ENCODE measurements at places on chromosomes 12 and 14. TPM values are rescaled to one million over a fixed set of nuclear protein-coding genes. Genes with fewer than 3 reads are reported as not detected.

The TCL1A gene
- total RNA-seq = not detected

GRCh38 chr14:105859717-105860614, 333.6 kb downstream of the TMEM121 start:
- no peaks in the 10 kb centered on the region for H3K4me1 ChIP-seq
- peaks cover 2% of the 10 kb centered on the region for H3K36me3 ChIP-seq
- H3K4me3 ChIP-seq = no peak overlapping the region
- no peak overlapping the region for H3K27ac ChIP-seq

DNA sequence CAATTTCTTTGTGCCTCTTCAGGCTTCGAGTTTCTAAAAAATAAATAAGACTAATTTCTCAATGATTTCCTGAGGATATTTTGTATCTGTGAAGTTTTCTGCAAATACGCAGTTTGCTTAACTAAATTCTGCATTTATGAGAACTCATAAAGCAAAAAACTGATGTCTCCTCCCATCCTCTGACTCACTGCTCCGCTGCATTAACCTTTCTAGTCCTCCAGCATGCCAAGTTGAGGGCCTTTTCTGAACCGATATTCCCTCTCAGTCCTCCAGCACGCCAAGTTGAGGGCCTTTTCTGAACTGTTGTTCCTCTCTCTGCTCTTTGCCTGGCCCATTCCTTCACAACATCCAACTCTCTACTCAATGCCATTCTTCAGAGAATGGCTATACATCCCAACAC, 3.2 kb downstream of the IPO8 start:
- no peak overlapping the region for H3K27ac ChIP-seq
- H3K4me3 ChIP-seq = no peak overlapping the region
- DNase-seq = no peak
- H3K36me3 ChIP-seq = peaks cover 3% of the 10 kb centered on the region

The B3GNT4 gene
- 0.91 TPM for total RNA-seq

The OTX2 gene
- total RNA-seq = 0.27 TPM

- no peak overlapping the region for H3K4me3 ChIP-seq
- no peaks in the 10 kb centered on the region for H3K27me3 ChIP-seq
- peak overlapping the region; percentile 89 for H3K27ac ChIP-seq
- peaks cover 33% of the 10 kb centered on the region for H3K4me1 ChIP-seq
Observed at GRCh38 chr12:108691998-108692808, 39.1 kb downstream of the CORO1C start.

The CMA1 gene
- not detected for total RNA-seq

GRCh38 chr14:69005432-69006148, 26.5 kb upstream of the ACTN1 start:
- peaks cover 7% of the 10 kb centered on the region for H3K4me1 ChIP-seq
- H3K27ac ChIP-seq = peak overlapping the region; percentile 68

DNA sequence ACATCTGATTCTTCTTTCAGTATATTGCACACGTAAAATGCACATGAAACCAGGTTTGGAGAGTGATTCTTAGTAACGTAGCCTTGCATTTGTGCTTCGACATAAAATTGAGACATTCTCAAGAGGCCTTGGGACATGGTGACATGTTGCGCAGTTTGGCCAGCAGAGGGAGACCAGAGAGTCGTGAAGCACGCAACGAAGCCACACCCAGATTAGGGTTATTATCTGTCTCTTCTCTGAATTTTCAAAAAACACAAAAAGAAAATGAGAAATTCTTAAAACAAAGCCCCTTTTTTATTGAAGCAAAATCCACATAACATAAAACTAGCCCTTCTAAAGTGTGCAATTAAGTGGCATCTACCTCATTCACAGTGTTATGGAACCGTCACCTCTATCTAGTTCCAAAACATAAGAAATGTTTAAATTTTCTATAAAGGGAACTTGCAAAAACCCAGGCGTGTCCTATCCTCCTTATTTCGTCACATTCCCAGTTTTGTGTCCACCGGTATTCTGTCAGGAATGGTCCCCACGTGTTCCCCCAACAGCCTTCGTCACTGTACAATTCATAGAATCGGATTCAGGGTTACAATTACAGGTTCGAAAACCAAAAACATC, 108.8 kb upstream of the ATF7IP start:
- no peak for DNase-seq
- H3K4me1 ChIP-seq = peaks cover 30% of the 10 kb centered on the region
- peak overlapping the region; percentile 97 for H3K27ac ChIP-seq
- H3K27me3 ChIP-seq = no peaks in the 10 kb centered on the region
- H3K4me3 ChIP-seq = no peak overlapping the region

DNA sequence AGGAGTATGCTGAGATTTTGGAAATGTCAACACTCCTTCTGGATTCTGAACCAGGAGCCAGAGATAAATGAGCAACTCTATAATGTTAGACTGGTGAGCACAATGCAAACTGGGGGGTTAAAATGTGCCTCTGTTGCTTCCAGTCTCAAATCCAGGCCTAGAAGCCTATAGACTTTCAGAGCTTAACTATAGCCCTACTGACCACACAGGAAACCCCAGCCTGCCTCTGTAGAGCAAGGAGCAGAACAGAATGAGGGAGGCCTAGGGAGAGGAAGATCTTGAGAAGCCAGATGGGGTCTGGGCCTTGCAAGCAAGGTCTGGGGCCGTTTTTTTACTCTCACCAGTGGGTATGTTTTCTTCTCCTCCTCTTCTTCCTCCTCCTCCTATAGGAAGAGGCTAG, 225.4 kb upstream of the KITLG start:
- no peak overlapping the region for H3K27ac ChIP-seq
- peaks cover 49% of the 10 kb centered on the region for H3K27me3 ChIP-seq
- no peak overlapping the region for H3K4me3 ChIP-seq

GRCh38 chr12:116882742-116883141, 1.5 kb upstream of the HRK start:
- H3K27ac ChIP-seq = no peak overlapping the region
- no peak for DNase-seq
- H3K4me1 ChIP-seq = peaks cover 20% of the 10 kb centered on the region
- no peaks in the 10 kb centered on the region for H3K36me3 ChIP-seq

The MSI1 gene
- 127 TPM for total RNA-seq

- no peaks in the 10 kb centered on the region for H3K36me3 ChIP-seq
- peak overlapping the region; percentile 60 for H3K4me3 ChIP-seq
- H3K4me1 ChIP-seq = no peaks in the 10 kb centered on the region
- no peak for DNase-seq
- H3K27ac ChIP-seq = no peak overlapping the region
Observed at GRCh38 chr14:60184146-60184904, 19.1 kb upstream of the DHRS7 start.

- H3K36me3 ChIP-seq = no peaks in the 10 kb centered on the region
- H3K4me1 ChIP-seq = no peaks in the 10 kb centered on the region
- H3K4me3 ChIP-seq = no peak overlapping the region
- H3K27me3 ChIP-seq = peaks cover 2% of the 10 kb centered on the region
- H3K27ac ChIP-seq = no peak overlapping the region
Observed at GRCh38 chr12:119649202-119649808, 18.6 kb upstream of the PRKAB1 start.

The PPFIBP1 gene
- 85.7 TPM for total RNA-seq

GRCh38 chr12:10701131-10701681, 21.9 kb downstream of the YBX3 start:
- H3K4me1 ChIP-seq = no peaks in the 10 kb centered on the region
- H3K36me3 ChIP-seq = peaks cover 32% of the 10 kb centered on the region
- no peaks in the 10 kb centered on the region for H3K27me3 ChIP-seq
- H3K4me3 ChIP-seq = no peak overlapping the region

DNA sequence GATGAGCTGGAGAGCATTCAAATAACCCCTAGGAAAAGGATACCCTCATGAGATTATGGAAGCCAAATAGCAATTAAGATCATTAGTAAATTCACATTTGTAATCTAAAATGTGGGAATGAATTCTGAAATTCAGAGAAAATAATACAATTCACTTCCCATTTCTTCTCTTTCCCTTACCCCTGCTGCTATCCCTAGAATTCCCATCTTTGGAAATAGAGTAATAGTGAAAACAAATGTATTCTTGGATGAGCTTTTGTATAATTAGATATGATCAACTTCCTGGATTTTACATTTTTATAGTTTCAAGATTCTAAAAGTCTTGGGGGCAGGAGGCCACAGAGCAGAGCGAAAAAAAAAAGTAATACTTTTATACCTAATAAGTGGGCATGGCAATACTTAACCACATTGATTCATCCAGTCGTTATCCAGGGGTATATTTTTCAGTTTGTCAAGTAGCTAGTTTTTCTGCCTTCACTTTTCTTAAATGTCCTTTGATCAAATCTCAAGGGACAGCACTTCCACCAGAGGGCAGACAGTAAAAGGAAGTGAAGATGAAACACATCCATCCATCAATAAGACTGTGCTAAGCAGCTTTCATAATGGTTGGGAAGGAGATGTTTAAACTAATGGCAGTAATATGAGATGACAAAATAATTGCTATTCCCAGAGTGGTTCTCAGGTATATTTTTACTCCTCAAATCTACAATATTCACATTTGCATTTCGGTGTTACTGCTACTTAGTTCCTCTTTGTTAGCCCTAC, 401.3 kb downstream of the DIO2 start:
- H3K4me3 ChIP-seq = no peak overlapping the region
- H3K4me1 ChIP-seq = no peaks in the 10 kb centered on the region
- H3K36me3 ChIP-seq = no peaks in the 10 kb centered on the region
- no peak overlapping the region for H3K27ac ChIP-seq

DNA sequence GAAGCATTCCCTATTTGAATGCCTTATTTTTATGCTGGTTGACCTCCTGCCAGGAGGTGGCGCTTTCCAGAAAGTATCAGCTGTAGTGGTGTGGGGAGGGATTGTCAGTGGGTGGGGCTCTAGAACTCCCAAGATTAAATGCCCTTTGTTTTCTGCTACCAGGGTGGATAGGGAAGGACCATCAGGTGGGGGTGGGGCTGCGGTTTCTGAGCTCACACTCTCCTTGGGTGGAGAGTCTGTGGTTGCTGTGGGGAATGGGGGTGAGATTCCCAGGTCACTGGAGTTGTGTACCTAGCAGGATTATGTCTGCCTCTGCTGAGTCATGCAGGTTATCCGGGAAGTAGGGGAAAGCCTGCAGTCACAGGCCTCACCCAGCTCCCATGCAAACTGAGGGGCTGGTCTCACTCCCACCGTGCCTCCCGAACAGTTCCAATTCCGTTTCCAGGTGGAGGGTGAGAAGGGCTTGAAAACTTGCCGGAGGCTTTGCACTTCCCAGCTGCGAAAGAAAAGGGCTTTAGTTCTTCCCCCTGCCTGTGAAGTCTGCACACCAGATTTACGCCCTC, 68.3 kb downstream of the ALG10B start:
- DNase-seq = no peak
- H3K4me1 ChIP-seq = no peaks in the 10 kb centered on the region
- H3K36me3 ChIP-seq = no peaks in the 10 kb centered on the region
- H3K27me3 ChIP-seq = no peaks in the 10 kb centered on the region
- H3K27ac ChIP-seq = no peak overlapping the region

- H3K27ac ChIP-seq = peak overlapping the region; percentile 39
- DNase-seq = no peak
- peaks cover 22% of the 10 kb centered on the region for H3K4me1 ChIP-seq
- no peaks in the 10 kb centered on the region for H3K36me3 ChIP-seq
- peaks cover 10% of the 10 kb centered on the region for H3K27me3 ChIP-seq
Observed at GRCh38 chr14:95483309-95484165, 32.9 kb downstream of the SYNE3 start.

The TSPAN19 gene
- total RNA-seq = not detected

DNA sequence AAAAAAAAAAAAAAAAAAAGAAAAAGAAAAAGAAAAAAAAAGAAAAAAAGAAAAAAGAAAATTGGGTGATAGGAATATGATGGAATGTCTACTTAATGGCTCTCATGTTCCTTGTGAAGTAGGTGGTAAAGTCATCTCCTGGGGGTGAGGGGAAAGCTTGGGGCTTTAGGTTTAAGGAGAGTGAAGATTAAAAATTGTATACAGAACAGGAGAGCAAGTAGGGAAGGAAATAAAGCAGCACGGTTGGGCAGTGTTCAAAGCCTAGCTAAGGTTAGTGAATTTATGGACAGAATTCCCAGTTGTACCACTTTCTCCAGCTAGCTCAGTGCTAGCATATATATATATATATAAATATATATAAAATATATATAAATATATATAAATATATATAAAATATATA, 40.0 kb upstream of the SLC2A13 start:
- H3K27ac ChIP-seq = no peak overlapping the region
- no peak for DNase-seq
- H3K4me3 ChIP-seq = no peak overlapping the region

The RPGRIP1 gene
- total RNA-seq = 0.19 TPM

- peaks cover 1% of the 10 kb centered on the region for H3K4me1 ChIP-seq
- H3K4me3 ChIP-seq = no peak overlapping the region
- no peak overlapping the region for H3K27ac ChIP-seq
- H3K27me3 ChIP-seq = peaks cover 64% of the 10 kb centered on the region
- no peak for DNase-seq
Observed at GRCh38 chr12:5509557-5509956, 77.6 kb downstream of the NTF3 start.

The RNASE1 gene
- 4.5 TPM for total RNA-seq

The ZFYVE26 gene
- total RNA-seq = 33.9 TPM

The CLEC4D gene
- total RNA-seq = not detected

The WNT1 gene
- total RNA-seq = not detected

DNA sequence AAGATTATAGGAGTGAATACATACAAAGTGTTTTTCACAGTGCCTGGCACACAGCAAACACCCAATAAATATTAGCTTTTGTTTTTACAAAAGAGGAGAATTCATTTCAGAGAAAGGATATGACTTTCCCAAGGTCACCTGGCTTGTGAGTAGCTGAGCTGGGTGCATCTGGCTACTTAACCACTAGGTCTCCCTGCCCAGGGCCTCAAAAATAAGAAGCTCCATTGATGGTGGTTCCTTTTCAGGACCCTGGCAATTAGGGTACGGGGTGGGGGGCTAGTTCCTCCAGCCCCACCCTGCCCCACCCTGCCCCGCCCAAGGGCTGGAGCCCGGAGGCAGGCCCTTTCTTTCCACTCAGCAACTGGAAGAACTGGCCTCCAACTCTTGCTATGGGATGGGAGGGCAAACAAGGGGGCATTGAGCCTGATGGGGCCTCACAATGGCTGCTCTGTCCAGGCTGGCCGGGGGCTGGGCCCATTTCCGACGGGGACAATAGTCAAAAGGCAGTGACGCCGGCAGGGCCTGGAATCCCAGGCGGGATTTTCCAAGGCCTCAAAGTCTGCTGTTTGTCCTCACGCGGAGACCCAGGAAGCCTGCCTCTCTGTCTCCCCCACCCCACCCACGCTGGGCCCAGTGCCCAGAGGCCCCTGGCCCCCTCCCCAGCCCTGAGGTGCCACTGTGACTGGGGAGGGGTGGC, 8.2 kb upstream of the ATG101 start:
- H3K36me3 ChIP-seq = no peaks in the 10 kb centered on the region
- DNase-seq = no peak
- H3K4me1 ChIP-seq = peaks cover 3% of the 10 kb centered on the region
- no peak overlapping the region for H3K4me3 ChIP-seq

The LHX5 gene
- total RNA-seq = 0.41 TPM

GRCh38 chr14:57712102-57712501, 153.8 kb downstream of the SLC35F4 start:
- DNase-seq = no peak
- H3K4me3 ChIP-seq = no peak overlapping the region
- H3K27me3 ChIP-seq = peaks cover 16% of the 10 kb centered on the region
- H3K36me3 ChIP-seq = peaks cover 5% of the 10 kb centered on the region
- H3K4me1 ChIP-seq = peaks cover 10% of the 10 kb centered on the region

- DNase-seq = no peak
- H3K27ac ChIP-seq = peak overlapping the region; percentile 65
- peaks cover 10% of the 10 kb centered on the region for H3K36me3 ChIP-seq
- no peak overlapping the region for H3K4me3 ChIP-seq
- H3K4me1 ChIP-seq = peaks cover 17% of the 10 kb centered on the region
- no peaks in the 10 kb centered on the region for H3K27me3 ChIP-seq
Observed at GRCh38 chr12:112466011-112466422, 47.3 kb downstream of the PTPN11 start.

- H3K27ac ChIP-seq = no peak overlapping the region
- DNase-seq = no peak
- no peak overlapping the region for H3K4me3 ChIP-seq
- H3K4me1 ChIP-seq = no peaks in the 10 kb centered on the region
- H3K27me3 ChIP-seq = peaks cover 2% of the 10 kb centered on the region
- H3K36me3 ChIP-seq = no peaks in the 10 kb centered on the region
Observed at GRCh38 chr12:2456122-2456812, 338.5 kb upstream of the FKBP4 start.
